ENCODE measurements at places on chromosomes 16 and 17.

GRCh38 chr17:7897773-7898172, 9.2 kb downstream of the CHD3 start:
- DNase-seq, result no peak

DNA sequence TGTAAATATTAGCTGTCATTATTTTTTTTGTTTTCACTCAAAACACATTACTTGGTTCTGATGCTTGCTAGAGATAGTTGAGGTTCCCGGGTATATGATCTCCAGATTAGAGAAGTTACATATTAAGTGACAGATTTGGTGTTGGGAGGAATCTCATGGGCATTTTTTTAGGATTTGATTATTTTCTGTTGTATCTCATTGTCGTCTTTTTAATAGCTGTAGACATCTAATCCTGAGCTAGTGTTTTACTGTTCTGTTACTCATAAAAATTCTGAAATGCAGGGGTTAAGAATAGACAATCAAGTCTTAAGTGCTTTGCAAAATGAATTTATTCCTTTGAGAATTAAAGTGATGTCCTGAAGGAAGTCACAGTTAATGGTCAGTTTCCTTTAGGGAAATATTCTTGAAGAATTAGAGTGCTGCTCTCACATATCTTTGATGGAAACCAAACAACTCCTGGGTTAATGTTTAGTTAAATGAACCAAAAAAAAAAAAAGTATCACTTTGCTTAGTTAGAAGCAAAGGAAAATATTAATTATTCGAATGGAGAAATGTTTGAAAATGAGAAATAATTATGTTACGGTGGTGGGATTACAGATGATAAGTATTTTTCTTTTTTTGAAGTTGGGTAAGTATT, 251.7 kb upstream of the CACNG5 start:
- no peak for DNase-seq

GRCh38 chr17:70622368-70623260, 453.3 kb downstream of the KCNJ2 start:
- DNase-seq, result no peak

GRCh38 chr17:28335959-28336871, 654 bp downstream of the TNFAIP1 start:
- peak; percentile 33 for DNase-seq

- DNase-seq, result no peak
Measured at GRCh38 chr16:54458923-54459322, 172.3 kb upstream of the IRX3 start.

GRCh38 chr16:73306901-73307413, 259.0 kb upstream of the ZFHX3 start:
- no peak for DNase-seq

- no peak for DNase-seq
Measured at GRCh38 chr17:74215342-74215727, 2.0 kb downstream of the TTYH2 start.

DNA sequence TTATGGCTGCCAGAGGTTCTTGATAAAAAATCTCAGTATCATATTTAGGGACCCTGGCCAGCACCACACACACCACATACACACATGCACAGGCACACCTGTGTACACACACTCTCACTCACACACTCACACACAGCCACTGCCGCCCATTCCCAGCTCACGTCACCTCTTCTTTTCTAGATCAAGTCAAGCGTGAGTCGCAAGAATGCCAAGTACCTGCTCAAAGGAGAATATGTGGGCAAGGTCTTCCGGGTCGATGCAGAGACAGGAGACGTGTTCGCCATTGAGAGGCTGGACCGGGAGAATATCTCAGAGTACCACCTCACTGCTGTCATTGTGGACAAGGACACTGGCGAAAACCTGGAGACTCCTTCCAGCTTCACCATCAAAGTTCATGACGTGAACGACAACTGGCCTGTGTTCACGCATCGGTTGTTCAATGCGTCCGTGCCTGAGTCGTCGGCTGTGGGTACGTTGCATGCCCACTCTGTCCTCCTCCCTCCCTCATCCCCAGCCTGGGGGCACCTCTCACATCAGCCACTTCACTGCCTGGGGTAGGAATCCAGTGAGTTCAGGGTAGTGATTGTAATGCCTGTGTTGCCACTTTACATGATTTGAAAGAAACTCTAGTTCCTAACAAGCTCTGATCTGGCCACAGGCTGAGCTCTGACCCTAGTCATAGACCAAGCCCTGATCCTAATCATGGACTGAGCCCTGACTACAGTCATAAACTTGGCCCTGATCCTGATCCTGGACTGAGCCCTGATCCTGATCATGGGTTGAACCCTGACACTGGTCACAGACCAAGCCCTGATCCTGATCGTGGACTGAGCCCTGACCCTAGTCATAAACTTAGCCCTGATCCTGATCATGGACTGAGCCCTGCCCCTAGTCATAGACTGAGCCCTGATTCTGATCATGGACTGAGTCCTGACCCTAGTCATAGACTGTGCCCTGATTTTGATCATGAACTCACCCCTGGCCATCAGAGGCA, 20.4 kb downstream of the CDH5 start:
- no peak for DNase-seq

DNA sequence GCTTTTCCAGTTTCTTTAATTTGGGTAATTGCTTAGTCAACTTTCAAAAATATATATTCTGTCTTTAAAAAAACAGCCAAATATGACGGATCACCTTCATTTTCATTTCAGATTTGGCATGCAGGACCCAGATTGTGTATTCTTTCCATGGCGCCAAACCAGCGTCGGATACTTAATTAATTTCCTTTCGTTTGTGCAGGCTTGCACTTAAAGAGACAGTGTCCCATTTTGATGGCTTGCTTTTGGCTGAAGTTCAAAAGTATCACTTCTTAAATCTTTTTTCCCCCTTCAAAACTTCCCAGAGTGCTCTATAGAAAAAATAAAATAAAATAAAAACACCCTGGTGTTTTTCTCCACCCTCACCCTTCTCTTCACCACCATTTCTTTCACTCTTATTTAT, 394.5 kb upstream of the SOX9 start:
- DNase-seq, result no peak

- no peak for DNase-seq
Measured at GRCh38 chr16:48561960-48562393, 48.0 kb downstream of the N4BP1 start.

GRCh38 chr16:30882429-30883310, 11.2 kb downstream of the BCL7C start:
- no peak for DNase-seq

GRCh38 chr16:68274441-68274840, 10.1 kb downstream of the SLC7A6 start:
- no peak for DNase-seq

- DNase-seq, result peak; percentile 65
Measured at GRCh38 chr16:2511128-2511800, 2.5 kb upstream of the ATP6V0C start.

- DNase-seq, result no peak
Measured at GRCh38 chr17:21061971-21062526, 19.2 kb upstream of the USP22 start.

GRCh38 chr16:56201030-56201429, 9.7 kb downstream of the GNAO1 start:
- DNase-seq, result no peak

DNA sequence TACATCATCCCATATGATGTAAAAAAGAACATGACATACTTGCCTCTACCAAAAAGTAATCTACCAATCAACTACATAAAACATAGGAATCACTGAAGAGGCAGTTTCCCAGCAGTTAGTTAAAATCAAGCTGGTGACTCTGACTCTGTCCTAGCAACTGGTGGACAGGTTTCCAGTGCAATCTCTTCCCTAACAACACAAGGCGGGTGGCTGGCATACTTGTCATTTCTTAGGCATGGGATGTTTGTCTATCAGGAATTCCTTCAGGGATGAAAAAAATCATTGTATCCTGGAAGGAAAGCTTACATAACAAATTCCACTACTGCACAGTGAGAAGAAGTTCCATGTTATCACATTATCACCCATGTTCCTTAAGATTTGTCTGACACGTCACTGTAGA, 50.9 kb downstream of the HELZ start:
- DNase-seq, result no peak

DNA sequence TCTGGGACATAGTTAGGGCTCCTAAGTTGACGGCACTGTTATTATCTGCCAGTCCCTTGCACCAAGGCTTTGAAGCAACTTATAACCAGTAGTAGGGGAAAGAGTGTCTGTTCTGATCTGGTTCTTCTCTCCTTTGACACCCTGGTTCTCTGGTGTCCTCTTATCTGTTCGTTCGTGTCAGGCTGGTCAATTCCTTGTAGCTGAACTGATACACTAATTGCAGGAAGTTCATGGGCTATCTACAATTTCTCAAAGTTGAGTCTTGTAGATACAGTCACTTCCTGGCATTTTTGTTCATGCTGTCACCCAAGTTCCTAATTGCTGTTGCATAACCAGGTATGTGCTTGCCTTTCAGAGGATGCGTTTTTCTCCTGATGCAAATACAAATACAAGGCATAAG, 17.3 kb upstream of the MYO1D start:
- no peak for DNase-seq

DNA sequence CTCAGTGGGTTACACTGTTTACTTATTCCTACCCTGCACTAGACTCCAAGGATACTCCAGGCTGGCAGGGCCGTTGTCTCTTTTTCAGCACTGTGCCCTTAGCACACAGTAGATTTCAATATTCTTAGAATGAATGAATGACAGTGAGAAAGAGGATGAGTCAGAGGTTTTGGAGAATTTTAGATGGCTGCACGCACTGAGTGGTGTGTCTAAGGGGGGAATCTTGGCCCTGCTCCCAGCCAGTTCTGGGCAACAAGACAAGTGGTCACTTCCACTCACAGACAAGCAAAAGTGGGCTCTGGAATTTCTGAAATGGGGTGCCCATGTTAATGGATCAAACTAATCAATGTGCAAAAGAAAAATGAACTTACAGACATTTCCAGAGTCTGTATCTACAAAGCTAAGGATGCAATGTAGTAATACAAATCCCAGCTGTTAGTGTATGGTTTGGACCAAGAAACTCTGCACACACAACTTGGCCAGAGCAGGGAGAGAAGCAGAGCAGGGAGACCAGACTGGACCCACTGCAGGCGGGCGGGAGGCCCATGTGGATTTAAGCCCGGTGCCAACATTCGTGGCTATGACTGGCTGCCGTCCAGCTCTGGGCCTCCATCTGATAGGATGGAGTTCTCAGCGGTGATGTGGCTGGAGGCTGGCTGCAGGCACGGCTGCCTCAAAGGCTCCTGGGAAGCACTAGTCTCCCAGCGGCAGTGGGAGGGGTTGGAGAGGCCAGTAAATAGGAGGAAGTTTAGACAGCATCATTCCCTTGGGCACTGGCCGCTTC, 95.6 kb upstream of the CDYL2 start:
- DNase-seq, result peak; percentile 73

GRCh38 chr17:3026856-3027751, 36.3 kb downstream of the OR1D5 start:
- no peak for DNase-seq

DNA sequence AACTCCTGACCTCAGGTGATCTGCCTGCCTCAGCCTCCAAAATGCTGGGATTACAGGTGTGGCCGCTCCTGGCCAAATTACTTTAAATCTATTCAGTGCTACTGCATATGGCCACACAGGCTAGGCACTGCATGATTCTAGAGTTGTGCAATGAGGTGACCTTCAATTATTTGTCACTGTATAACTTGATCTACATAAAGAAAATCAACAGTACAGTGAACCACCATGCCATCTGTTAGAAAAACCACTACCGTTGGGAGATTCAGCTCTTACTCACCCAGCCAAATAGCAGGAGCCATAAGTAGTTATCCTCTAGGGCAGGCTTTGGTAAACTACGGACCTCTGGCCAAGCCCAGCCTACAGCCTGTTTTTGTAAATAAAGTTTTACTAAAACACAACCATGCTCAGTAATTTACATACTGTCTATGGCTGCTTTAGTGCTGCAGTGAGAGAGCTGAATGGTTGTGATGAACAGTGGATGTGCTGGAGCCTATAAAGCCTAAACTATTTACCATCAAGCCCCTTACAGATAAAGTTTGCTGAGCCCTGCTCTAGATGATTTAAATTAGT, 40.7 kb upstream of the TANC2 start:
- no peak for DNase-seq

DNA sequence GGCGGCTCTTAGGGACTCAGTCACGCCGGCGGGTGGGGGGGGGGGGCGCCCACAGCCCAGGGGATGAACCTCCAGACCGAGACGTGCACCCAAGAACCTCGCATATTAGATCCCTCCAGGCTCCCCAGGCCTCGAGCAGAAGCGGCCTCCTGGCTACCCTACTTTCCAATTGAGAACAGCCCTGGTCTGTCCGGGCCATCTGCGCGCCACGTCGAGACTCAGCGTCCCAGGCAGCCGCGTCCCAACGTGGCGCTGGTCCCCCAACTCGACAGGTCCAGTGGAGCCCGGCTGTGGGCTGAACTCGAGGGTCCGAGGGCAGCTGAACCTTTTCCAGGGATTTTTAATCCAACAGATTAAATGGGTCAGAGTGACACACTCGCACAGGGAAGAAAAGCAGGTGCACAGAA, 2.3 kb upstream of the IRX3 start:
- no peak for DNase-seq

All from tibial nerve (tissue), 4 donors.